ENCODE measurements at places on chromosomes 4 and X. TPM values are rescaled to one million over a fixed set of nuclear protein-coding genes. Genes with fewer than 3 reads are reported as not detected.

The YY2 gene
- 2.5 TPM for polyA plus RNA-seq

DNA sequence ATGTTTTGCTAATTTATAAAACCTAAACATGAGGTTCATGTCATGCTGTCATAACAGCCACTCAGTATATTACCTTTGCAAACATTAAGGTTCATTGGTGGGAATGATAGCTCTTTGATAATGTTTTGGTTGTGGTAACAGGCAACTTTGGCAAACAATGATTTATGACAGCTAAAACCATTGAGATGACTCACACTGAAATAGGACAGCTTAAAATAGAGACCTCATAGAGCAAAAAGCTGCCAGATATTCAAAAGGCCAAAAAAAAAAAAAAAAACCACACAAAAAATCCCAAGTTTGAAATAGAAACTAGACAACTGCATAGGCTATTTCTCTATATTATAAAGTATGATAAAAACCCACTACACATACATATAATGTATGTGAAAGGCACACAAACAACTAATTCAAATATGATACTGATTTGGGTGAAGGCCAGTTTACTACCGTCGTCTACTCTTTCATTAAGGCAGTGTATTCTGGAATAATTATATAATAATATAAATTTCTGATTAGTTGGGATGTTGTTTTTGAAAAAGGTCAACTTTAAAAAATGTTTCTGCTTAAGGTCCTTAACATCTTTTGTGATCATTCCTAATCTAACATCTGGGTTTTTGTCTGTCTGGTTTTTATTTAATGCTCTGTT, 646.0 kb upstream of the PITX2 start:
- H3K36me3 ChIP-seq: no peaks in the 10 kb centered on the region
- no peaks in the 10 kb centered on the region for H3K4me1 ChIP-seq
- peaks cover 4% of the 10 kb centered on the region for H3K27me3 ChIP-seq
- H3K27ac ChIP-seq: no peak overlapping the region

DNA sequence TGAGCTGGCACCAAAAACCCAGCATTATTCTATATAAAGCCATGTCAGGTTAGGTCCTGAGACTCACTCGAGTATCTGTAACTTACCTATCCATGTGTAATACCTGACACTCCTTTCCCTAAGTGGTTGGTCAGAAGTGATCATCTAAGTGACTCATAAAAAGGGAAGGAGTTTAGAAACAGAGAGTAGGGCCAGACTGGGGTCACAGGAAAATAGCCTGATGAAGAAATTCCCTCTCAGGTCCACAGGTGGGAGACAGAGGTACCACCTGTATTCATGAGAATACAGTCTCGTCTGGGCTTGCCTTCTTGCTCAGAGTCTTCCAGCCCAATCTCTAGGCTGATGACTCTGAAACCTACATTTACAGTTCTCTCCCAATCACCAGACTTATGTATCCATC, 161.8 kb upstream of the MAP3K15 start:
- H3K27ac ChIP-seq: no peak overlapping the region
- no peak for DNase-seq
- H3K36me3 ChIP-seq: no peaks in the 10 kb centered on the region
- no peak overlapping the region for H3K4me3 ChIP-seq
- H3K27me3 ChIP-seq: no peaks in the 10 kb centered on the region

GRCh38 chrX:149298111-149298510, 207.0 kb downstream of the IDS start:
- no peaks in the 10 kb centered on the region for H3K36me3 ChIP-seq
- DNase-seq: no peak
- no peaks in the 10 kb centered on the region for H3K4me1 ChIP-seq
- H3K4me3 ChIP-seq: no peak overlapping the region
- H3K27me3 ChIP-seq: no peaks in the 10 kb centered on the region
- H3K27ac ChIP-seq: no peak overlapping the region

DNA sequence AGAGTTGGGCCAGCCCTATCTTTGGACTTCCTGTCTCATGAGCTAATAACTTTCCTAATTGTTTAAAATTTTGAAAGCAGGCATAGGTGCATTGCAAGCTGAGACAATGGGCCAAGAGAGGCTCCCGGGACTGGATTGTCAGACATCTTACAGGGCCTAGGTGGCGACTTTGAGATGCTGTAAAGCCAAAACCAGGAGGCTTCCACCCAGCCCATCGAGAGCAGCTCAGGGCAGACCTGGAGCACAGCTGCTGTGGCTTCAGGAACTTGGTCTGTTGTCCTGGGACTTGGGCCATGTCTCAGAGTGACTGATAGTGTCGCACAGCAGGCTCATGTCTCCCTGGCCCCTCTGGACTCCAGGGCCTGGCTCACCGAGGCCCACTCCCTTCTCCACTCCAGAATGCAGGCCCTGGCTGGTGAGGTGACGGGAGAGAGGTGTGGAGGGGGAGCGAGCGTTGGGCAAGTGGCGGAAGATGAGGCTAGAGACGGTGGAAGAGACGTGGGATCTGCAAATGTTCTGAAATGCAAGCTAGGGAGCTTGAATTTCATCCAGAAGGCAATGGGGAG, 24.1 kb upstream of the MTM1 start:
- no peak for DNase-seq
- no peaks in the 10 kb centered on the region for H3K36me3 ChIP-seq
- H3K4me3 ChIP-seq: no peak overlapping the region
- H3K27ac ChIP-seq: no peak overlapping the region
- H3K27me3 ChIP-seq: no peaks in the 10 kb centered on the region

DNA sequence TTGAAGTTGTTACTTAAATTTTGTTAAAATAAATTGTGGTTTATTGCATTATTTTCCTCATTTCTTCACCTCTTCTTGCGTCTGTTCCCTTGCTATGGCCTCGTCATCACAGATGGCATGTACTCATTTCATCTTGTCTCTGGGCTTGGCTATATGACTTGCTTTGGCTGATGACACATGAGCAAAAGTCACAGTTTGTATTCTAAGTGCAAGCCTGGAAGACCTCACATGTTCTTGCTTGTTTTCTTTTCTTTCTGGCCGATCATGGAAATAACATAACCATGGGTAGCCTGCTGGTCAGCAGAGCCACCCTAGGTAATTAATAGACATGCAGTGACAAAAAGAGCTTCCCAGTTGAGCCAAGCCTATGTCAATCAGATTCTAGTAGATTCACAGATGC, 527.9 kb downstream of the SPRY1 start:
- H3K4me1 ChIP-seq: no peaks in the 10 kb centered on the region
- no peaks in the 10 kb centered on the region for H3K36me3 ChIP-seq
- no peak overlapping the region for H3K27ac ChIP-seq
- no peaks in the 10 kb centered on the region for H3K27me3 ChIP-seq
- no peak overlapping the region for H3K4me3 ChIP-seq

DNA sequence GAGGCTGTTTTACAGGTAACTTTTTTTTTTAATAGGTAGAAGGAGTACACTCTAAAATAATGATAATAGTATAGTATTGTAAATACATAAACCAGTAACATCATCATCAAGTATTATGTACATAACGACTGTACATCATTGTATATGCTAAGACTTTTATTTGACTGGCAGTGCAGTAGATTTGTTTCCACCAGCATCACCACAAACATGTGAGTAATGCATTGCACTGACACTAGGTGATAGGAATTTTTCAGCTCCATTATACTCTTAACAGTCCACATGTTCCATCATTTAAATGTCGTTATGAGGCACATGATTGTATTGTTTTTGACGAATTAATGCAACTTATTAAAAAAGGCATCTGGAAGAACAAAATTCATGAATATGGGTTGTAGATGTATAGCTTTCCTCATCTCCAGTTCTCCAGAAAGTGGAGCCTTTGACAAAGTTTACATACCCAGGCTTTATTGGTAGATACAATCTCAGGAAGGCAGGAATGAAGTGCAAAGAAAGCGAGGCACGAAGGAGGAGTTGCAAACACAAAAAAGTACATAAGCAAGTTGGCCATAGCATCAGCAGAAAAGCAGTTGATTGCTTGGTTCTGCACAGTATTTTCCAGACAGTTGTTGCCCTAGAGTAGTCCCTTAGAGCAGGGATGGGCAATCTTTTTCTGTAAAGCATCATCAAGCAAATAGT, 336.9 kb upstream of the NR3C2 start:
- peaks cover 10% of the 10 kb centered on the region for H3K4me1 ChIP-seq
- no peaks in the 10 kb centered on the region for H3K27me3 ChIP-seq
- no peaks in the 10 kb centered on the region for H3K36me3 ChIP-seq
- no peak overlapping the region for H3K27ac ChIP-seq
- peak; percentile 49 for DNase-seq

- no peak for DNase-seq
- no peak overlapping the region for H3K4me3 ChIP-seq
- peaks cover 2% of the 10 kb centered on the region for H3K27me3 ChIP-seq
- no peaks in the 10 kb centered on the region for H3K4me1 ChIP-seq
- no peaks in the 10 kb centered on the region for H3K36me3 ChIP-seq
Measured at GRCh38 chr4:110306303-110306702, 107.9 kb upstream of the ELOVL6 start.

The FGFR3 gene
- 0.93 TPM for polyA plus RNA-seq

- peak; percentile 99 for DNase-seq
- H3K27me3 ChIP-seq: no peaks in the 10 kb centered on the region
- peaks cover 19% of the 10 kb centered on the region for H3K4me1 ChIP-seq
- H3K36me3 ChIP-seq: no peaks in the 10 kb centered on the region
- H3K4me3 ChIP-seq: no peak overlapping the region
- peak overlapping the region; percentile 49 for H3K27ac ChIP-seq
Measured at GRCh38 chr4:53932796-53933610, 131.4 kb downstream of the CHIC2 start.

The ASMT gene
- not detected for polyA plus RNA-seq

- H3K36me3 ChIP-seq: no peaks in the 10 kb centered on the region
- H3K27ac ChIP-seq: no peak overlapping the region
- no peaks in the 10 kb centered on the region for H3K27me3 ChIP-seq
Measured at GRCh38 chr4:127188847-127189246, 443.9 kb upstream of the INTU start.

The OTUD5 gene
- 48.3 TPM for polyA plus RNA-seq
